ENCODE measurements at places on chromosomes 6 and 20.

DNA sequence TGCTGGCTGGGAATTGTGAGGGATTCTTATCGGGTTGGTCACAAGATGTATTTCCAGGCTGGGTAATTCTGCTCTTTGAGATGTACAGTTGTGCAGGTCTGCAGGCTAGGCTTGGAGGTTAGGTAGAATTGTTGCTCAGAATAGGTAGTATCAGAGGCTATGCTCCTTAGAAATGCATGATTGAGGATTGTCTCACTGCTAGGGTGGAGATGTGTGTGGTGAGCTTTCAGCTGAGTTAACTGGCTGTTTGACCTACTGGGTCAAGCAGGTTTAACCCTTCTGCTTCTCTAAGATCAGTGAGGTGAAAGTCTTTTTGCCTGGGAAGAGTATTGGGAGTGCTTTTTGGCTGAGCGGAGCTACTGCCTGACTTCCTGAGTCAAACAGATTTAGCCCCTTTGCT lies 701.1 kb downstream of the UTRN start:
- DNase-seq = no peak

- DNase-seq = no peak
Measured at GRCh38 chr6:114707081-114707620, 364.3 kb upstream of the HS3ST5 start.

DNA sequence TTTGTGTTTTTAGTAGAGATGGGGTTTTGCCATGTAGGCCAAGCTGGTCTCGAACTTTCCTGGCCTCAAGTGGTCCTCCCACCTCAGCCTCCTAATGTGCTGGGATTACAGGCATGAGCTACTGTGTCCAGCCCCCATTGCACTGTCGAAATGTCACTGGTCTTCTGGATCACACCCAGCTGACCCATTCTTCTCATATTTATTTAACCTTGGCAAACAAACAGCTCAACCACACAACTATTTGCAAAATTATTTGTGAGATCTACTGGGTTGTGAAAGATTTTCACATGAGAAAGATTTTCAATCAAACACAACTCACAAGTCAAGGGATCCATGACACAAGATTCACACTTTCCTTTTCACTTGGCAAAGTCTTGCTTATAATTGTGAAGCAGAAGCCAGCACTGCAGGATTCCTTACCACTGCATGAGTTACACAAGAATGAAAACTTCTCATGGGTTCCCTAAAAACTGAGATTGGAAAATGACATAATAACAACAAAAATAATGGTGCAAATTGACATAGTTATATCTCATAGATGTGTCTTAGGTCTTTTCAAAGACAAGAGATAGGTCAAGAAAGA lies 2.0 kb upstream of the CST9L start:
- no peak for DNase-seq

DNA sequence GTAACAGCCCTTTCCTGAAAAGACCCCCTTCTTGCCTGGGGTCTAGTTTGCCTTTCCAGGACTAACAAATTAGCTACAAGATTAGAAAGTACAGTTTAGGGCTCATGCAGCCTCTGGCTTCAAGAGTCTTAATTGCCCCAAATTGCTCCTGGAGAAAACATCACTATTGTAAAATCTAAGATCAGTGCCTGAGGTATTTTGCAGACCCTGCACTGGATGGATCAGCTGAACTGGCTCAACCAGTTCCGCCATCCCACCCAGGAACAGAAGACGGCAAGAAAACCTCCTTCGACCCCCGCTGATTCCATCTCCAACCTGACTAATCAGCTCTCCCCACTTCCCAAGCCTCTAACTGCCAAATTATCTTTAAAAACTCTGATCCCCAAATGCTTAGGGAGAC lies 236.5 kb upstream of the KCNG1 start:
- DNase-seq = no peak

DNA sequence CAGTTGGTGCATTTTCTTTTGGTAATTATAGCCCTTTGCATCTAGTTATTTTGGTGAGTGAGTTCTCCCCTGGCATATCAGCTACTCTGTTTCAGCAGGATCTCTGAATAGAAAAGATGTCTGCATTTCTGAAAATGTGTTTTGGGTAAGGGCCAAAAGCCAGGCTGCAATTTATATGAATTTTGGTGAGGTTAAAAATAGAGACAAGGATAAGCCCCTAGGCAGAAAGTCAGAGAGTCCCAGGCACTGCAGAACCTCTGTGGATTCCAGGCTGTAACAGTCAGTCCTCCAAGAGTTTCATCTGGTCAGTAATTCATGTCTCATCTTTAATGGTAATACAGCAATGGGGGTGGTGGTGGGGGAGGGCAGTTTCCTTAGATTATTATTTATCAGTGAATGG lies 53.0 kb downstream of the HDGFL1 start:
- no peak for DNase-seq
